ENCODE measurements at places on chromosomes 2 and 18. TPM values are rescaled to one million over a fixed set of nuclear protein-coding genes. Genes with fewer than 3 reads are reported as not detected.
A peak's percentile ranks its signal among the peaks of the same experiment; 100 is the strongest.

DNA sequence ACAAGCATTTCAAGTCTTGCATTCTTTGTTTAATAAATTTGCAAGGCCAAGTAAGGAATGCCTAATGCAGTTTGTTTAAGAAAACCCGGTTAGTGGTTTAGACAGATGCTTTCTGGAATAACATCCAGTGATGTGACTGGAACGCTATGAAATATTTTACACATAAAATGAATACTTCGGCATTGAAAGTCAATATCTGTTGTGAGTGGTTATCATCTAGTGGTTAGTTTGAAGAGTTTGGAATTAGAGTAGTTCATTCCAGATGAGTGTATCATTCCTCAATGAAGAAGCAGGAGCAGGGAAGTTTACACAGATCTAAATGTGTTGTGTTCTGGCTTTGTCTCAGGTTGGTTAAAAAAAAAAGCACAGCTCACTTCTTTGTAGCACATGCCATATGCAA, 608.0 kb upstream of the PIK3C3 start:
- no peak for DNase-seq

FSHR gene
- not detected for total RNA-seq

DNA sequence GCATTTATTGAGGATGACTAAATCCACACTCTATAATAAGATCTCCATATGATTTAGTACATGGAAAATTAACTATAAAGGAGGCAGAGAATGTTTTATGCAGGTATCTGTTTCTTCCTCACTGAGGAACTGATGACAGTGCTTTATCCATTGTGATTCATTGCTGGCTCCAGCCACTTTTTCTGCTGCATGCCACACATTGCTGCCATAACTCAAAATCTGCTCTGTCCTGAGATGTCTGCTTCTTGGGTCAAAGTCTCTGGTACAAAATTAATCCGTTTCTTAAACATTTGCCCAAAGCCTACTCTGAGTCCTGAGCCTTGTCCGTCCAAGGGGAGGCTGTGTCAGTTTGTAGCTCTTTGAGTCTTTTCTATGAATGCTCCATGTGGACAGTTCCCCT, 15.5 kb upstream of the ARHGAP28 start:
- no peak for DNase-seq

SRBD1 gene
- total RNA-seq = 36.4 TPM

GRCh38 chr18:56632070-56633022, 6.0 kb downstream of the TXNL1 start:
- no peak for DNase-seq

DNA sequence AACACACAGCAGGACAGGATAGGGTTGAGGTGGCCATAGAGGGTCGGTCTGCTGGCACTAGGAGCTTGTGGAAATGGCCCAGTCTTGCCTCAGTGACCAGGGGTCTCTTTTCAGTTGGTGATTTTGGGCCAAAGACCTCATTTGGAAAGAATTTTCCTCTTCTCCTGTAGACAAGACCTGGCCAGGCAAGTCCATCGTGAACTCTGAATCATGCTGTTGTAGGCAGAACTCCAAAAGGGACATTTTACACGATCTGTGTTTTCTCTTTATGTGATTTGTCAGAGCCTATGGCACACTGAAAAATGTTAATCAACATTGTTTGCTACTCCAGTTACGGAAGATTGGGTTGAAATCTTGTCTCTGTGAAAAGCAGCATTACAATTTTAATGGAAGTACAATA, 126.1 kb upstream of the PXDN start:
- DNase-seq = no peak

DNA sequence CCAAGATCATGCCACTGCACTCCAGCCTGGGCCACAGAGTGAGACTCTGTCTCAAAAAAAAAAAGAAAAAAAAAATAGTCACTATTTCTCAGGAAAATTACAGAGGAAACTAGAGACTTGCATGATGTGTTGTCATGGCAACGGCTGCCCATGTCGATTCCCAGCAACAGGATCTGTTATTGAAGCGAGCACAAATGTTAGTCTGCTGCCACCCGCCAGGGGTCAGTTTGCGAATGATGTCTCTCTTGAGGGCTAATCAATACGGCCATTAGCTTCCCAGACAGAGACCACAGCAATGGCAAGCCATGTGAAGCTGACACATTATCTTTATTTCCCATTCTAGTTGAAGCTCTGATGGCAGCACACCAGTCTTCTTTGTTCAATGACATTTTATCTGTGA, 32.4 kb upstream of the ACYP2 start:
- no peak for DNase-seq

GRCh38 chr2:157486596-157487270, 42.8 kb upstream of the CYTIP start:
- DNase-seq = no peak

DNA sequence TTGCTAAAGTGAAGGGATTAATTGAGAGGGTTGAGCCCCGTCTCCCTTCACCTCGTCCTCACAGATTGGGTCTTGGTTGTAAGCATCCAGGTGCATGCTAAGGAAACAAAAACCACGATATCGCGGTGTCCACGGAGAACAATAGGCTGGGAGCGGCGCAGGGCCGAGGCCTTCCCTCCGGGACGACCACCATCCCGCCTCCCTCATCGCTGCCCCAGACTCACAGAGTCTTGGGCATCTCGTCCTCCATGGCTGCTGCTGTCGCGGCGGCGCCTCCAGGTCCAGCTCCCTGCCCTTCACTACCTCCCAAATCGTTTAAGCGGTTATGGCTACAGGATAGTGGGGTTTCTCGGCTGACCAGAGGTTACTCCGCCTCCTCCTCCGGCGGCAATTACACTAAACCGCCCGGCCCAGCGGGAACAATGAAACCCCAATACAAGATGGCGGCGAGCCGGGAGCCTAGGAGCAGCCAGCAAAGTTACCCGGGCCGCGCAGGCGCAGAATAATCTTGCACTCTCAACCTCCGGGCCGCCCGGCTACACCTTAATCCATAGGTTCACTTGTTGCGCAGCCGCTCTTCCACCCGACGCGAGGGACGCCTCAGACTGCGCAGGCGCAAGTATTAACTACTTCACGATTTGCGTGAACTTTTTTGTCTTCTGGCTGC, at the start of gene TIA1:
TIA1 (minus strand) TSS at position 448 of the 667 bp plus-strand sequence; CDS start at position 250, 198 bp downstream.
- DNase-seq = peak; percentile 92

GRCh38 chr2:145431181-145431951, 911.4 kb upstream of the ZEB2 start:
- no peak for DNase-seq

GRCh38 chr2:177239932-177240630, 24.4 kb downstream of the NFE2L2 start:
- no peak for DNase-seq

GRCh38 chr2:43152741-43153647, 73.4 kb downstream of the ZFP36L2 start:
- no peak for DNase-seq

GRCh38 chr2:144529841-144530240, 9.9 kb upstream of the ZEB2 start:
- no peak for DNase-seq

DNA sequence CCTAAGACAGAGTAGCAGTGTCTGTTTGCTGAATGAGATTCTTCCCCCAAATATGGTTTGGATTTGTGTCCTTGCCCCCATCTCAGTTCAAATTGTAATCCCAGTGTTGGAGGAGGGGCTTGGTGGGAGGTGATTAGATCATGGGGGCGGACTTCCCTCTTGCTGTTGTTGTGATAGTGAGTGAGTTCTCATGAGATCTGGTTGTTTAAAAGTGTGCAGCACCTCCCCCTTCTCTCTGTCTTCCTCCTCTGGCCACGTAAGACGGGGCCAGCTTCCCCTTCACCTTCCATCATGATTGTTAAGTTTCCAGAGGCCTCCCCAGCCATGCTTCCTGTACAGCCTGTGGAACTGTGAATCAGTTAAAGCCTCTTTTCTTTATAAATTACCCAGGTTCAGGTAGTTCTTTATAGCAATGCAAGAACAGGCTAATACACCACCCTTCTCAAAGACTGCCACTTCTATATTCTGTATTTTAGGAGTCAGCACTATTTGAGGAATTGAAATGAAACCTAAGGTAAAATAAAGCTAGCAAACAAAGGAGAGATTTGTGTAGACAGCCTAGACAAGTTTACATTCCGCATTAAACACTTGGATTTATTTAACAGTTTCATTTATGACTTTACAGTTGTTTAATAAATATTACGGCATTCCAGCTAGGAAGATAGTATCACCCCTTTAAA, 21.6 kb downstream of the FBXO36 start:
- DNase-seq = no peak

GRCh38 chr18:8688816-8689215, 16.5 kb upstream of the MTCL1 start:
- DNase-seq = no peak

TMEM182 gene
- total RNA-seq = 1.6 TPM

CCDC141 gene
- total RNA-seq = 11.2 TPM

GRCh38 chr18:23228102-23229061, 93.1 kb downstream of the CABLES1 start:
- DNase-seq = no peak

GRCh38 chr18:35045121-35045520, 3.9 kb downstream of the MAPRE2 start:
- no peak for DNase-seq

DNA sequence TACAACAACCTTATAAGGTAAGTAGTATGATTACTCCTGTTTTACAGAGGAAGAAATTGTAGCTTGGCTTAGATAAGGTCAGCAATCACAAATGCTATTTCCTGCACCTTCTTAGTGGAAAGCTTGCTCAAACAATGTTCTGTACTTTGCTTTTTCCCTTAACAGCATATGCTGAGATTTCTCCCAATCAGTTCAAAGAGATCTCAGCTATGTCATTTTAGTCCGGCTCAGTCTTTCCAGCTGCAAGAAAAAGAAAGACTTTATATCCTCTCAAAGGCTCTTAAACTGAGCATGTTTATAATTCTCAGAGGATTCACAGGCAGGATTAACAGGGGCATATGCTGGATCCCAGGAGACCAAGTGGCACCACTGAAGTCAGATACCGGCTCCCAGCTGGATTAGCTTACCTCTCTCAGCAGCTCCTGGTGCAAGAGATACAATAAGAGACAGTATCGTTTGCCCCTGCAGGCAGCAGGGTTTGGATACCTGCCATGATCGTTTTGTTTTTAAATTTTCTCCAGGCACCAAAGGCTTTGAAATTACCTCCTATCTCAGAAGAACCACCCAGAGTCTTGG, 29.5 kb downstream of the KIAA2012 start:
- DNase-seq = no peak

DNA sequence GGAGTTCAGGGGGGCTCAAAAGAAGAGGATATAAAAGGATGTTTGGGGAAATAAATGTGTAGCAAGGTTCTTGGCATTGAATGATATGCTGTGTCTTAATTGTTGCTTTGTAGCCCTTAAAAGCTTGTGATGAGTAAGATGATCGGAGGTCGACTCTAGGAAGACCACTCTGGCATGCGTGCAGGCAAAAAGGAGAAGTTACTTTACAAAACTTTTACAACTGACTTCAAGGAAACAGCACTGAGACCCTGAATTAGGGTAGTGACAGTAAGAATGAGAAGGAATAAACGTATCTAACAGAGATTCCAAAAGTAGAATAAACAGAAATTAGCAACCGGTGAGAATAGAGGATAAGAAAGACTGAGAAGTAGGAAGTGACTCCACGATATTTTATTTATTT, 228.7 kb upstream of the TANK start:
- no peak for DNase-seq

- DNase-seq = no peak
Measured at GRCh38 chr2:152565884-152566727, 151.2 kb downstream of the PRPF40A start.

DNA sequence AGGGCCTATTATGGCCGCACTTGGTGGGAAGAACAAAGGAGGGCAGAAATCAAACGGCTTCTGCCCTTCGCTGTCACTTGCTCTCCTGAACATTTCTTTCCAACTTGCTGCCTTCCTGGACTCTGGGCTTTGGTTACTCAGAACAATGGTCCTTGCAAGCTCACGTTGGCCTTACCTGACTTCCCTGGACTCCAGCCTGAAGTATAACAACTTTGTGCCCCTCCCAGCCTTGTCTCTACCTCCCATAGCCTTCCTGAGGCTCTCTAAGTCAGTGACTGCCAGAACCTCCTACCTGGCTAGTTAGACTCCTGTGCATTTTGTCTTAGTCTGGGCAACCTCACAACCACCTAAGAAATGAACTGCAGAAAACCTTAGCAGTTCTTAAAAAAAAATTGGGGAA, 30.2 kb upstream of the ITPRID2 start:
- DNase-seq = no peak

- no peak for DNase-seq
Measured at GRCh38 chr2:43034921-43035320, 191.5 kb downstream of the ZFP36L2 start.

GRCh38 chr2:134288814-134289213, 34.9 kb downstream of the MGAT5 start:
- DNase-seq = no peak

DNA sequence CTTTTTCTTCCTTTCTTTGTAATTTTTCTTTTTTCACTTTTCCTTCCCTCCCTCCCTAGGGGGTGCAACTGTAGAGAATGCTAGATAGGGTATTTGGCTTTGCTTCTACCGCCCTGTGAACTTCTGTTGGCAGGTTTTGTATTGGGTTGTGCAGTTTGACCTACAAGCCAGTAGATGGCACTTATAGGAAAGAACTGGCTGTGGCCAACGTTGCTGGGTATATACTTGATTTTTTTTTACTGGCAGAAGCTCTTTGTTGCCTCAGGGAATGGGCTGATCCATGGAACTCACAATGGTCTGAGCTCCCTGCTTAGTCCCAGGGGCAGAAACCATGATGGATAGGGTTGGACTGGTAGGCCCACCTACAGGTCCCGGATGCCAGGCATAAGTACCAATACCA, 1019.5 kb upstream of the LRRTM1 start:
- DNase-seq = no peak

DNA sequence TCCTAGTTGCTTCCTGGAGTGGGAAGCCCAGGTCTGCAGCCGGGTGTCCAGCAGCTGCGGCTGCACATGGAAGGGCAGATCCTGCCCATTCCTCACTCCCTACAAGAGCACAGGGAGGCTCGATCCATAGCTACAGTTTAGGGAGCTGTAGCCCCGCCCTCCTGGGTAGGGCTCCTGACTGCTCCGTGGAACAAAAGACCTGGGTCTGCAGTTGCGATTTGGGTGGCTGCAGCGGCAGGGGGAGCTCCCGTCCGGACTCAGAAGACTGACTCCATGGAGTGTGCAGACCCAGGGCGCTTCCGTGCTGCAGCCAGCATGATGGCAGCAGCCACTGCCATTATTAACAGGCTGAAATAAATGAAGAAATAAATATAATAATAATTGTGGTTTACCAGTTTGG, 157.3 kb downstream of the CTNNA2 start:
- DNase-seq = no peak

DNA sequence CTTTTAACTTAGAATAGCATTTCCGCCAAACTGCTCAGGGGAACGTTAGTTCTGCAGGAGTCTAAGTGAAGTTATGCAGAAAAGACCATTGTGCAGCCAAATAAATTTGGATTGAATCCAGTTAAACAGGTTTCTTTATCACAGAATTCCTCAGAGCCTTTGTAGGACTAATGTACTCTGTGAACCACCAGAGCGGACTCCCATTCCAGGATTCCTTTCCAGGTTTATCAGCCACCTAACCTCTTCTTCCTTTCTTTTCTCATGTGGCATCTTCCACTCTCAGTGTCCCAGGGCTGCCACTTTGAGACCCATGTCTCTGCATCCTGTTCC, 350.4 kb downstream of the TSN start:
- DNase-seq = no peak

- DNase-seq = no peak
Measured at GRCh38 chr18:45050712-45051601, 370.3 kb downstream of the SETBP1 start.
